NCI-H446 (cell line): ENCODE measurements at places on chromosomes 3 and 15.

GRCh38 chr15:88083811-88084760 is 172.5 kb downstream of the NTRK3 start:
- no peak for DNase-seq

- DNase-seq, result no peak
Measured at GRCh38 chr3:144010371-144010770, 38.7 kb downstream of the DIPK2A start.

- DNase-seq, result no peak
Measured at GRCh38 chr3:45560281-45560971, 34.1 kb upstream of the LIMD1 start.

DNA sequence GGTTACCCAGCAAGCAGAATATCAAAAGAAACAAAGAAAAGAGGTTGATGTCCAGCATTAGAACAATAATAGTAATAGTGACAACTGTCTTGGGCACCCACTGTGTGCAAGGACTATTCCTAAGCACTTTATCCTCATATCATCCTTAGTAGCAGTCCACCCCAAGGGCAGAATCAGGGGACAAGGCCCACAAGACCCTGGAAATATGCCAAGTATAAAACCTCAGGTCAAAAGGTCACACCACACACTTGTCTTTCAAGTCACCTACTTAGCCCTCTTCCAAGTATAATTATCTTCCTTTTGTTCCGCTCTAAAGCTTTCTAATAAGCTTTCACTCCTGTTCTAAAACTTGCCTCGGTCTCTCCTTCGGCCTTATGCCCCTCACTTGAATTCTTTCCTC is 124.0 kb upstream of the STT3B start:
- DNase-seq, result no peak

DNA sequence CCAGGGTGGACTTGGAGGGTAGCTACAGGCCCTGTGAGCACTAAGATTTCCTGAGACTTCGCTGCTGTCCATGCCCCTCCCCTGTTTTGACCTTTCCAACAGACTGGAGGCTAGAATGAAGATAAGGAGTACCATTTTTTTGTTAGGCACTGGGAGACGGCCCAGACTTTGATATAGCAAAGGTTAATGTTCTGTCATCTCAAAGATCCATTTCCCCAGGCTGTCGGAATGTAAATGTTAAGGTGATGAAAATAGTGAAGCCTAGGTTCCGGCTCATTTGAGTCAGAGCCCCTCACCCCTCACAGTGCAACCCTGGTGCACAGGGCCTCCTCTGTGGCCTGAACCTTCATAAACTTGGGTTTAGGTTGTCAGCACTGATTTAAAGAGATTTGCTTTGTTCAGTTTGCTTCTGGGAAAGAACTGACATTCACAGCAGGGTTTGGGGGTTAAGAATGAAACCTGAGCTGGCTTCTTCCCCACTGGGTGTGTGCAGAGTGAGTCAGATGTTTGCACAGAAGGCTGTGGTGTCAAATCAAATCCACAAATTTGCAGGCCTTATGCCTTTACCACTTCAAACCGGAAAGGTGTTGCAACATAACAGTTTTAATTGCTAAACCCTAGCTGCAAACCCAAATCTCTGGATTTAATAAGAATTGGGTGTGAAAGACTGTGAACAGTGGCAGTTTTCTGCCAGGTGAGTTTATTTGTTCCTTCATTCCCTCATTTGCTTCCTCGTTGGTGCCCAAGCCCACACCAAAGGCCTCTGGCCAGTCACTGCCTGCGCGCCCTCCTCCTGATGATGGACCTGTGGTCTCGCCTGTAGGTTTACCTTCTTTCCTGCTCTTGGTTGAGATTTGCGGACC is 20.6 kb upstream of the KCTD6 start:
- peak; percentile 36 for DNase-seq

GRCh38 chr3:78116874-78117273 is 1077.0 kb downstream of the ROBO2 start:
- DNase-seq, result no peak

DNA sequence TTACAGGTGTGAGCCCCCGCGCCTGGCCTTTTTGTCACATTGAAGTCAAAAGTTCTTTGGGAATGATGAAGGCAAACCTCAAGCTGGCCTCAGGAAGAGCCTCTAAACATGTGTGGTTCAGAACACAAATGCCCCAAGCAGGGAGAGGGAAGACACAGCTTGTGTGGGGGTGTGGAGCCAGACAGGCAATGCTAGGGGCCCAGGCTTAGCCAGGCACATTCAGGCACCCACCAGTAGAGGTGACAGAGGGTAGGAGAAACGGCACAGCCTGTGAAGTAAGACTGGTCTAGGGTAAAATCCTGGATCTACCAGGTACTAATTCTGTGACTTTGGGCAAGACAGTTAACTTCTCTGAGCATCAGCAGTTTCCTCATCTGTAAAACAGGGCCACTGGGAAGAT is 3.5 kb downstream of the HDC start:
- no peak for DNase-seq

DNA sequence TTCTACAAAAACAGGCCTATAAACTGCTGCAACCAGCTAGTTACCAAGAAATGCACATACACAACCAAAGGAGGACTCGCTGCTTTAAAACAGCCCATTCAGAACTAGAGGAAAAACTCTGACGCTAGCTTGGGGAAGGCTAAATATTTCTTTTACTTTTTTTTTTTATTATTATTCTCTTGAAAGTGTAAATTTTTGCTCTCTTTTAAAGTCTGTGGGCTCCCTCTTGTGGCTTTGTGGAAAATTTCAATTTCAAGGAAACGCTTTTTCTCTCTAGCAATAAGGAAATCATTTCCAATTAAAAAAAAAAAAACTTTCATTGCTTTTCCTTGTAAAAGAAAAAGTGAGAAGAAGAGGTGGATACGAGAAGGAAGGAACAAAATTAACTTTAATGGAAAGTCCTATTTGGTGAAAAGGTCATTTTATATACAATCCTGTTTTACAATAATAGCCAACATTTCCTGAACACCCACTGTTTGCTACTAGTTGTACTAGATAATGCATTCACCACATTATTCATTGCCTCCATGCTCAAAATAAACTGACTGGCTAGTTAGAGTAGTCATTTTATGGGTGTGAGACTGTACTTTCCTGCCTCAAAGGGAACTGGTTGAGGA is 51.2 kb upstream of the SAMMSON start:
- DNase-seq, result peak; percentile 23

GRCh38 chr3:123997543-123997942 is 5.6 kb upstream of the ROPN1 start:
- no peak for DNase-seq

GRCh38 chr3:73352841-73353645 is 271.7 kb downstream of the PDZRN3 start:
- DNase-seq, result no peak
